ENCODE measurements at places on chromosomes 2 and 18.

GRCh38 chr2:127080226-127080937 lies 26.6 kb downstream of the BIN1 start:
- DNase-seq, result no peak

- no peak for DNase-seq
These were observed 523.5 kb downstream of the TMEM182 start for GRCh38 chr2:103285354-103285753.

DNA sequence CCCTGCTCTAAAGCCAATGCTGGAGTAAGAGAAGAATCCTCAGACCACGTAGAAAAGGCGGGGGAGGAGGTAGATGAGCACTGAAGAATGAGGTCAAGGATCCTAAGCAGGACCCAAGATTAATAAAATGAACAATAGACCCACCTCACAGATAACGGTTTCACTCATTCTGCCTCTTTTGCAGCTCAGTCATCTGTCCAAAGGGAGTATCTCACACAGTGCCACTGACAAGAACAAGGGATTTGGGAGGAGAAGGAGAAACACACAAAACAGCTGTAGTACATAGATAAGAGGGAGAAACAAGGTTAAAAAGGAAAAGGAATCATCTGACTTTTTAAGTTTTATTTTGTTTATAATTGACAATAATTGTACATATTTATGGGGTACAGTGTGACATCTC lies 30.9 kb upstream of the SULT1C4 start:
- DNase-seq, result no peak

GRCh38 chr2:204824751-204825453 lies 279.6 kb downstream of the PARD3B start:
- no peak for DNase-seq

GRCh38 chr2:55391615-55392242 lies 27.9 kb downstream of the CCDC88A start:
- DNase-seq, result no peak

DNA sequence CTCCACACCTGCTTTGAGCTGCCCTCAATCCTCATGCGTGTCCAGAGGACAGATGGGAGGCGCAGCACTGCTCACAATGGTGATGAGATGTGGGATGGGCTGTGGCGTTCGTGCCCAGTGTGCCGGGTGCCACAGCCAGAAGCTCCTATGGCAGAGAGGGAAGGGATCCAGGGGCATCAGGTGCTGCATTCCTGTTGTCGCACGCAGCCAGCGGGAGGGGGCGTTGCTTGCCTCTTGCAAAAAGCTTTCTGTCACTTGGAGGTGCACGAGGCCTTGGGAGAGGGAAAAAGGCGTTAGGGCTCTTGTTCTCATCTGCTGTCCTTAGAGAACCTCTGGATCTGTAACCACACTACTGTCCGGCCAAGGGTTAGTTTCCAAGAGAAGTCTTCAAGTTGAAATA lies 29.2 kb upstream of the ALLC start:
- DNase-seq, result no peak

DNA sequence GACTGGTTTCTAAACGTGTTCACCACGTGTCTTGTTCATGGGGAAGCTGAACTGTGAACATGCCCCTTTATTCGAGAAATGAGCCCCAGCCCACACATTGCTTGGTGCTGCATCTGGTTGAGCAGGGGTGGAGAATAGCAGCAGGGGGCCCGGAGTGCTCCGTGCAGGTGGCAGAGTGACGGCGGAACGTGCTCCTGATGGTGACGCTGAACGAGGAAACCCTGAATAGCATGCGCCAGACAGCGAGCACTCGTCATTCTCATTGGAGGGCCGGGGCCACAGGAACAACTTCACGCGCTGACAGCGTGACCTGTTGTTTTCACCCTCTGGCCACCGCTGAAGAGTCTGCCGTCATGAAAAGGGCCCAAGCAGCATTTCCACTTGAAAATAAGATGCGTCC lies 125.8 kb upstream of the TPO start:
- DNase-seq, result no peak

GRCh38 chr2:9736021-9736420 lies 105.2 kb upstream of the YWHAQ start:
- DNase-seq, result no peak

- DNase-seq, result no peak
These were observed 38.9 kb downstream of the COL3A1 start for GRCh38 chr2:189013031-189013430.

DNA sequence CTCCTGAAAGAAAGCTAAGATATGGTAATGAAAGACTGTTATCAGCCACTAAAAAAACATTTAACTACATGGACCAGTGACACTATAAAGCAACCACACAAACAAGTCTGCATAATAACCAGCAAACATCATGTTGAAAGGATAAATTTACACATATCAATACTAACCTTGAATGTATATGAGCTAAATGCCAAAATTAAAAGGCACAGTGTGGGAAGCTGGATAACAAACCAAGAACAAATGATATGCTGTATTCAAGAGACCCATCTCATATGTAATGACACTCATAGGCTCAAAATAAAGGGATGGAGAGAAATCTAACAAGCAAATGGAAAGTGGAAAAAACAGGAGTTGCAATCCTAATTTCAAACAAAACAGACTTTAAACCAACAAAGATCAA lies 213.1 kb upstream of the CDH2 start:
- no peak for DNase-seq

DNA sequence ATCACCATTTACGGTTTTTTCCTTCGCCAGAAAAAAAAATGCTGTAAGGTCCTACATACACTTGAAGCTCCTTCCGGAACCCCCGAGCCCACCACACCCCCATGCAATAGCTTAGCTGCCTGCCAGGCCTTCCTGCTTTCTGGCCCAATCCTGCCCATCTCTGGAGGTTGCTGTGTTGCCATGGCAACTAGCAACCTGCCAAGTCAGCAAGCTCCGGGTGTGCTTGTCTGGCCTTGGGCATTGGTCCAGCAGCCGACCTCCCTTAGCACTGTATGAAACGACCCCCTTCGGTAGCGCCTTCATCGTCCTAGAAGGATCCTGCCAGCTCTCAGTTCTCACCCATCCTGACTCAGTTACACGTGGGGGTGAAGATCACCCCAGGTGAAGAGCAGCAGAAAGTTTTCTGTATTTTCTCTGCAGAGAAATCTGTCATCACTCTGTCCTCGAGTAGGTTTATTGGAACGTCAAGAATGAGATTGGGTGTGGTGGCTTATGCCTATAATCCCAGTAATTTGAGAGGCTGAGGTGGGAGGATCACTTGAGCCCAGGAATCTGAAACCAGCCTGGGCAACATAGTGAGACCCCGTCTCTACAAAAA lies 47.4 kb upstream of the MTCL1 start:
- DNase-seq, result no peak

- DNase-seq, result no peak
These were observed 24.9 kb upstream of the RHOB start for GRCh38 chr2:20421988-20422370.

GRCh38 chr2:383178-383577 lies 95.3 kb upstream of the ALKAL2 start:
- no peak for DNase-seq

DNA sequence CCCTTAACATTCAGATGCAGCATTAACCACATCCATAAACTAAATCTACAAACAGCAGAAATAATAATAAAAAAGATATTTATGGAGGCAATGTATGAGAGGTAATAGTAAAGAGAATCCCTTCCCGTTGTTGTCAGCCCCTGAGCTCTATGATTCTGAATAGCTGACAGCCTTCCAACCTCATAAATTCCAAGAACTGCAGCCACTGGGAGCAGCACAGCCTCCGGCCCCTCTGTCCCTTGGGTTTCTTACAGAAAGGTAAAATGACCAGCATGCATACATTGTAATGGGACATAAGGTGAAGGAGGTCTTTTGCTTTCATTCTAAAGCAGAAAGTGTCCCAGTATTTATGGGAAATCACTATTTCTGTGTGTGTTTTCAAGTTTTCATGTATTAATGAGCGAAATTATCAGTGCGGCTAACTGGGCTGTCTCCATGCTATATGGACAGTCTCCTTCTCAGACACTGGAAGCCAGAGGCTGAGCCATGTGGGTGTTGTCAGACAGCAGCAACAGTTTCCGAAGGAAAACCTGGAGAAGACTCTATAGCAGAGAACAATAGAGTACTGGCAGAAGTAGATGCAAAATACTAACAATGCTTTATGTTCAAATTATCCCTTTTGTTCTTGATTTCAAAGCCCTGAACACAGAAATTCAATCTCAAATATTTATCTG lies 151.6 kb downstream of the LRRC30 start:
- DNase-seq, result no peak

GRCh38 chr2:190138032-190138431 lies 75.5 kb upstream of the MSTN start:
- no peak for DNase-seq

GRCh38 chr2:121722479-121722878 lies 14.2 kb downstream of the NIFK start:
- no peak for DNase-seq

- no peak for DNase-seq
These were observed 33.8 kb upstream of the NFATC1 start for GRCh38 chr18:79361766-79362522.

GRCh38 chr2:39667104-39667885 lies 1.6 kb downstream of the TMEM178A start:
- no peak for DNase-seq

DNA sequence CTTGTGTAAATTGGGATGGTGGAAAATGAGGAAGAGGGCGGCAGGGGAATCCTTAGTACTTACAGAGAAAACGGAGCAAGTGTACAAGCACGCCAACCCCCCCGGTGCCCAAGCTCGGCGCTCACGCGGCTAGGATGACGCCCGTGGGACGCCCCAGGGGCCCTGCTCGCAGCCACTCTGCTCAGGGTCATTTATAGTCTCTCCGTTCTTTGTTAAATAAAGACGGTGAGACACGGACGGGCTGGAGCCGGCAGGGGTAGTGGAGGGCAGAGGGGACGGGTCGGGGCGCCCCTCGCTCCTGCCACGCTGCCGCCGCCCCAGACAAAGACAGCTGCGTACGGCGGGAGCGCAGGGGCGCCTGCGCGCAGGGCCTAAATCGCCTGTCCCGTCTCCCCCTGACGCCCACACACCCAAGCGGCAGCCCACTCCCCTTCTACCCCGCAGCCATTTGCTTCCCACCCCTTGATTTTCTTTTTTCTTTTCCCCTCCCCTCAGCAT lies 37.8 kb downstream of the PCBP1 start:
- DNase-seq, result no peak

- DNase-seq, result no peak
These were observed 79.6 kb downstream of the PDCL3 start for GRCh38 chr2:100642425-100642824.

- DNase-seq, result no peak
These were observed 189.3 kb downstream of the RNF152 start for GRCh38 chr18:61703508-61703907.

DNA sequence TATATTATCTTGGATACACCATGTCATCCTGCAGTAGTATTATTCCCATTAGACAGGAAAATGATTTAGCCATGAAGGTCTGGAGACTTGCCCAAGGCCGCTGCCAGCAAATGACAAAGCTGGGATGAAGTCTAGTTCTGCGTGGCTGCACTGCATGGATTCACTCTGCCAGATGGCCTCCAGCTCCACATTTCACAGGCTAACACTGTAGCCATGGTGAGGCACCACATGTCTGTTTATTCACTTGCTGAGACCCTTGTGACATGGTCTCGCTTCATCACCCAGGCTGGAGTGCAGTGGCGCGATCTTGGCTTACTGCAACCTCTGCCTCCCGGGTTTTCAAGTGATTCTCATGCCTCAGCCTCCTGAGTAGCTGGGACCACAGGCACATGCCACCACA lies 31.5 kb upstream of the SCG2 start:
- no peak for DNase-seq

DNA sequence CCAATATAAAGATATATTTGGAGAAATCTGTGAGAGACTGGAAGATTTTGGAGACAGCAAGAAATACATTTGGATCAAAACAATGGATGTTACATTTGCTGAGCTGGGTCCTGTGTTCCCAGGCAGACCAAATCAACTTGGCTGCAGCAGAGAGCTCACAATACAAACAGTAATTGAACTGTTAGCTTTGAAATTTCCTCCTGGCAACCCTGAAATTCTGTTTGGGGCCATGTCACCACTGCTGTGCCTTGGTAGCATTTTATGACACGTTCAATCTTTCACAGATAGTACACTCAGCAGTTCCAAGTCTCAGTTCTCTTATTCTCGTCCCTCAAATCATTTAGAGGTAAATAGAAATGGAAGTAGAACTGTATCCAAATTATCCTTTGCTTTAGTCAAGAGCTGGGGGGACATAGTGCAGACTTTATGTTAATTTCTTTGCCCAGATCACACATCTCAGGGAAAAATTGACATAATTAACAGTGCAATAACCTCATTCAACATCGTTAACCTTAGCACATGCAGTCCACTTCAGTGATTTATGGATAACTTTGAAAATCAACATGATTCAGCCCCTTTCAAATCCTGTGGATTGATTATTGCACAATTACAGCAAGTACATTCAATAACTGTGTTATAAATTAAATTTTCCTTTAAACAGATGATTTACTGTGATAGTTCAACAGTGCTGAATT lies 277.4 kb upstream of the MC4R start:
- DNase-seq, result no peak

DNA sequence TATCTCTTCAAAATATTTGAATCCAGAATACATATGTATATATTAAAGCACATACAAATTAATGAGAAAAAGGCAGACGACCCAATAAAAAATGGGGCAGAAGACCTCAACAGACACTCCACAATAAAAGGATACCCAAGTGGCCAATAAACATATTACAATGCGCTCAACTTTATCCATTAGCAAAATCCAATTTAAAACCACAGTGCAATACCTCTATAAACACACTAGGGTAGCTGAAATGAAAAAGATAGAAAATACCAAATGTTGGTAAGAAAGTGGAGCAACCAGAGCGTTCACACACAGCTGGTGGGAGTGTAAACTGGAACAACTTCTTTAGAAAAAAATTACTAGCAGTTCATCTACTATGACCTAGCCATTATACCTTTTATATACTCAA lies 75.3 kb downstream of the CCDC148 start:
- no peak for DNase-seq

DNA sequence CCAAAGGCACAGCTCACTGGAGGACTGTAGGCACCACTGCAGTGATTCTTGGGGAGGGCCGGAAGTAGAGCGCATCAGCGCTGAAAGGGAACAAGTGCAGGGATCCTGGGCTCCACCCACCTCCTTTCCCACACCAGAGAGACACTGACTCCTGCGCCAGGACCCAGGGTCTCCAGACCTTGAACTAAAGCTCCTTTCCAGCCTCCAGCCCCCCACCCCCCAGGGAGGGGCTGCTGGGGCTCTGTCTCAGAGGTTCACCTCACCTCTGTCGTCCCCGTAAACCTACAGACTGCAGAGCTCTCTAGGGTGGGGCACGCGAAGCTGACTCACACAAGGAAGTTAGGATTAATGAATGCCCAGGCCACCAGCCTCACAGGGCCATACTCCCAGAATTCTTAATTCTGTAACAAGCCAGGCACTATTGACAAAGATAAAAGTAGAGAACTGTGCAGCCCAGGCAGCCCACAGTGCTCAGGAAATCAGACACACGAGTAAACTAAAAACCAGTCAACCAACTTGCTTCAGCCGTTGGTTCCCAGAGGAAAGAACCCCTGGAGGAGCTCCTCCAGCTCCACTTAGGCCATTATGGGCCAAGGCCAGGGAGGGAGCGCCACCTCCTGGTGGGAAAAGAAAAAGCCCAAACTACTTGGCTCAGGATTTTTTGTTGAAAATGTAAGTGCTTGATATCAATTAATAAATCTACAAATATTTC lies 45.1 kb upstream of the ACAA2 start:
- peak; percentile 38 for DNase-seq

All from activated CD8-positive, alpha-beta memory T cell treated with anti-CD3 and anti-CD28 coated beads for 1 hour (primary cell).